Activated T-cell treated with anti-CD3 and anti-CD28 coated beads for 48 hours (primary cell): ENCODE measurements at places on chromosomes 5 and 9.

DNA sequence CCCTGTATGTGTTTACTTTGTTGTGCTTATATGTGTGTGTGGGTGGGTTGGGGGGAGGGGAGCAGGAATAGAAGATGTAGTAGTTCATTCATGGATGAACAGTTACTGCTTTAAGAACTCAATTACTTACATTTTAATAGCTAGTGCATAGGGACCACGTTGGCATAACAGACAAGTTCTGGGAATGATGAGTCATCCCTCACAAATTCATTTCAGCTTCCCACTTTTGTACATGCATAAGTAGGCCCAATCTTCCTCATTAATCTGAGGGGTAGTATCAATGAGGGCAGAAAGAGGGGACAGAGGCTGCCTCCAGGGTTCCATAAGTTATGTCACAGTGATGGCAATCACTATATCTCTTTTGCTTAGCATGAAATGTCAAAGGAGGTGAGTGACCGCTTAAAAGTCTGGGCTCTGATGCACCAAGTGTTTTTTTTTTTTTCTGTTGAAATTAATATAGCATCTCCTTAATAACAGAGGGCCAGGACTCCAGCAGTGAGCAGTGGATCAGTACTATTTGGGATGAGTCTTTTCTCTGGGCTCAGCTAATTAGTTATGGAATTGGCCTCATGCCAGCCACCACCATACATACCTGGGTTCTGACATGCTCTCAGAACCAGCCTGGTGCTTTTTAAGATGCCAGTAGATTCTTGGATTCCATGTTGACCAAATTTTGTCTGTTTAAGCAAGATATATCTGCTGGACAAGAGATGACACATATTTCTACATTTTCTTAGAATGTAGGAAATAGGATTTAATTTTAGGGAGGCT lies 37.1 kb downstream of the PRDM6 start:
- no peak for DNase-seq

DNA sequence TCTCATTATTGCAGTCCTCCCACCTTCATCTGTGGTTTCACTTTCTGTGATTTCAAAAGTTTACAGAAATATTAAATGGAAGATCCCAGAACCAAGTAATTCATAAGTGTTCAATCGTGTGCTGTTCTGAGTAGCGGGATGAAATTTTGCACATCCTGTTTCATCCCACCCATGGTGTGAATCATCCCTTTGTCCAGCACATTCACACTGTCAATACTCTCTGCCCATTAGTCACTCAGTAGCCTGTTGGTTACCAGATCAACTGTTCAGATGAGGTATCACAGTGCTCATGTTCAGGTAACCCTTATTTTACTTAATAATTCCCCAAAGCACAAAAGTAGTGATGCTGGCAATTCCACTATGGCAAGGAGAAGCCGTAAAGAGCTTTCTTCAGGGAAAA lies 26.8 kb downstream of the FAM81B start:
- no peak for DNase-seq

GRCh38 chr9:65449423-65449822 lies 164.4 kb upstream of the FOXD4L5 start:
- no peak for DNase-seq

- no peak for DNase-seq
Measured at GRCh38 chr9:134304690-134305089, 21.6 kb upstream of the RXRA start.

DNA sequence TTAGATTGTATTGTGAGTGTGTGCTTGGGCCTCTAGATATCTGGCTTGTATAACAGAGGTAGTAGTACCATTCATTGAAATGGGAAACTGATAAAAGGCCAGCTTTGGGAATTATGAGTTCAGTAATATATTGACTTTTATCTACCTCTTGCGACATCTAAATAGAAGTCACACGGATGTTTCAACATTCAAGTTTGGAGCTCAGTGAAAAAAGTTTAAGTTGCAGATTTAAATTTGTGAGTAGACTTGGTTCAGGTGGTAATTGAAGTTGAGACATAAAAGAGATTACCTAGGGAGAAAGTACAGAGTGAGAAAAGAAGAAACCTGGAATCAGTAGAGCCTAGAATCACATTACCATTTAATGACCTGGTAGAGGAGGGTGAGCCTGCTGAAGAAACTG lies 189.5 kb downstream of the FER start:
- DNase-seq: no peak

DNA sequence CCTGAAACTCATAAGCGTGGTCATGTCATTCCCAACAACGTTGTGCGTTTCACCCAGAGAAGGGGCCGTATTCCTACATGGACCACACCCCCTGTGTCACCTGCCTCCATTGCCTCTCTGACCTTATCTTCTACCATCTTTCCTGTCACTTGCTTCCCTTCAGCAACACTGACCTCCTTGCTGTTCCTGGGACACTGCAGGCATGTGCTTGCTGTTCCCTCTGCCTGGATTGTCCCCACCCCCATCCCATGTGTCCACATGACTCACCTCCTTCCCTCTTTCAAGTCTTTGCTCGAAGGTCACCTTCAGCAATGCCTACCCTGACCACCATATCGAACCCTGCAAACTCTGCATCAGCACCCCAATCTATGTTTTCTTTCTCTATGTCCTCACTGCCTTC lies 133.2 kb upstream of the ZNF618 start:
- no peak for DNase-seq

DNA sequence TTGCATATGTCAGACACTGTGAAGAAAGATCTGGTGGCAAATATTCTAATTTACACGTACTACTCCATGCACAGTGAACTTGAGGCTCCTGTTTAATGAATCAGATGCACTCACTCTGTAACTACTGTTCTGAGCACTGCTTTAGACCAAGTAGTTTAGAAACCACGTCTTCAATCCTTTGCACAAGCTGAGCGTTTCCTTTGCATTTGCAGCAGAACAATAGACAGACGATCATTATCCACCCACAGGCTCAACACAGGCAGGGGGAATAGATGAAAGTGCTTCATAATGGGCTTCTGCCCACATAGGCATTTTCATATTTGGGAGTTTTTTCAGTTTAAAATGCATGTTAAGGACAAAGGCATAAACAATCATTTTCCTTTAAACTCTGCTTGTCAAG lies 423.3 kb upstream of the ADAMTS16 start:
- no peak for DNase-seq
